ENCODE measurements at places on chromosomes 4 and X.

GRCh38 chr4:856225-856901 is 30.4 kb upstream of the CPLX1 start:
- DNase-seq = no peak

GRCh38 chrX:132107291-132107690 is 20.5 kb downstream of the FRMD7 start:
- DNase-seq = no peak

- DNase-seq = no peak
These were observed 146.8 kb upstream of the PTCHD1 start for GRCh38 chrX:23187819-23188218.

GRCh38 chr4:3805026-3805425 is 38.8 kb downstream of the ADRA2C start:
- DNase-seq = no peak

GRCh38 chr4:181860157-181860556 is 383.0 kb upstream of the TENM3 start:
- no peak for DNase-seq

DNA sequence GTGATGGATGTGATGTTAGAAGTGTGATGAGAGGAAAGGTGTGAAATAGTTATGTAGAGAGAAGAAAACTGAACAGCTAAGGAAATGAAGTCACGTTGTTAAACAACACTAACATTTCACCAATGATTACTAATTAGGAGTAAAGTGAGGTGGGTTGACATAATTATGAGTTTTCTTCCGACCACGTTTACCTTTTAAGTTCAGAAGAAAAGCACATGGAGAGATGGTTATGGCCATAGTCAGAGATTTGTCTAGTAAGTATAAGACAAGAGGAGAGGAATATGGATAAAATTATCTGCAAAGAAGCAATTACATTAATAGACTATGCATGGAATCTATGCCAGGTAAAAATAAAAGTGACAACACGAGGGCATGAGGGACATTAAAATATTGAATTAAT is 551.3 kb upstream of the TECRL start:
- DNase-seq = no peak

DNA sequence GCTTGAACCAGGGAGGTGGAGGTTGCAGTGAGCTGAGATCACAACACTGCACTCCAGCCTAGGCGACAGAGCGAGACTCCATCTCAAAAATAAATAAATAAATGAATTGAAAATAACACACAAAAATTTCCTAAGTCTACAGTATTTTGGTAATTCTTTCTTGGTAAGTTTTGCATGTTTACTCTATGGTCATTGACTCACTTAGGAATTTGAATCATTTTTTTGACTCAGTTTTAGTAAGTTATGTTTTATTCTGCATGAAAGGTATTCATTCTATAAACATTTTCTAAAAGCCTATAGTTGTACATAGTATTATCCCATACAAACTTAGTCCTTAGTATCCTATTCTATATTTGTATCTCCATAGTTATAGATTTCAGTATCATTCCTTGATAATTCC is 772.9 kb upstream of the SLIT2 start:
- no peak for DNase-seq

GRCh38 chr4:152417673-152418072 is 118.2 kb downstream of the FBXW7 start:
- no peak for DNase-seq

GRCh38 chr4:20248155-20248558 is 3.5 kb upstream of the SLIT2 start:
- peak; percentile 57 for DNase-seq

DNA sequence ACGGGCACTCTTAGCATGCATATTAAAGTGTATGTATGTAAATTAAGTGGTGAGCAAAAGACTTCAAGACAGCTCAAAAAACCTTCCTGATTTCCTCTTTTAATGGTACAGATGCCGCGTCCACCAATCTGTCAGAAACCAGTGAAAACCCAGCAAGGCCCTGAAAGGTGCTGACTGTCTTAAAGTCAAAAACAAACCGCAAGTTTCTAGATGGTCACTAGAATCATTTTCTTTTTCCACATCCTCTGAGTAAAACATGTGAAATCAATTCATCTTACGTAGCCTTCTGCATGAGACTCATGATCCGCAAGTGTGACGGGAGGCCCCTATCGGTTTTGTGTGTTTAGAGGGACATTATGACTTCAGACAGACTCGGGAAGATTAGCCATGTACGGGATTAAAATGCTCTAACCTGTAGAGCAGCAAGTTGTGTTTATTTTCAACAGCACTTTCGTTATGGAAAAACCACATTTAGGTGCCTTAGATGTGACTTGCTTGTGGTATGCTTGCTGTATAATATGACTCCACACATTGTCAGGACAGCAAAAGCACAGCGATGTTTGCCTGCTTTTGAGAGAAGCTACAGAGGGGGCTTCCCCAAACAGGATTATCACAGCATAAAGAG is 88.2 kb upstream of the STS start:
- no peak for DNase-seq

GRCh38 chr4:8351931-8352367 is 82.4 kb downstream of the HTRA3 start:
- no peak for DNase-seq
